ENCODE measurements at places on chromosomes 12 and 14.

DNA sequence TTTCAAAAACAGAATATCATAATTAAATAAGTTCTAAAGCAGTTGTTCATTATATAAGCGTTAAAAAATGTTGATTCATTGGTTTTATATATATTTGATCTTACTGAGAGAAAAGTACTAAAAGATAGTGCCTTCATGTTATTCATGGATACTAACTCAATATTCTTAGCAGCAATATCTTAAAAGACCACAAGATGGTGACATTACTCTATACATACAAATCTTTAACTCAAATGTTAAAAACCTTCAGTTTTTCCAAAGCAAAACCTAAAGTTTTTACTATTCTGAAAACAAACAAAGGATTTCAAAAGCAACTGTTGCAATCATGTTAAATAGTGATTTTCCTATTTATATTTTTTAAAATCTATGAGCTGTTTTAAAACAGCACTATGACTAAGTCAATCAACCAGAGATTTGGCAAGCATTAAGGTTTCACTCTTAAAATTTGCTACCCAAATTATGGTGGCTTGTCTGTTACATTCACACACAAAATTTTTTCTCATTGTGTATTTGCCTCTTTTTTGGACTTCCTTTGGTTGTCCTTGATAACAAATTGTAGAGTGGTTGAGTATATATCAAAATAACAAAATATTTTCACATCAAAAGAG is 50.1 kb upstream of the RERGL start:
- no peak for DNase-seq

- no peak for DNase-seq
Measured at GRCh38 chr14:84874436-84874835, 655.5 kb upstream of the FLRT2 start.

GRCh38 chr12:110091136-110091711 is 32.9 kb upstream of the IFT81 start:
- DNase-seq: no peak

- no peak for DNase-seq
Measured at GRCh38 chr12:120037851-120038250, 48.8 kb downstream of the BICDL1 start.

GRCh38 chr12:79557690-79558315 is 133.0 kb downstream of the PAWR start:
- DNase-seq: no peak

DNA sequence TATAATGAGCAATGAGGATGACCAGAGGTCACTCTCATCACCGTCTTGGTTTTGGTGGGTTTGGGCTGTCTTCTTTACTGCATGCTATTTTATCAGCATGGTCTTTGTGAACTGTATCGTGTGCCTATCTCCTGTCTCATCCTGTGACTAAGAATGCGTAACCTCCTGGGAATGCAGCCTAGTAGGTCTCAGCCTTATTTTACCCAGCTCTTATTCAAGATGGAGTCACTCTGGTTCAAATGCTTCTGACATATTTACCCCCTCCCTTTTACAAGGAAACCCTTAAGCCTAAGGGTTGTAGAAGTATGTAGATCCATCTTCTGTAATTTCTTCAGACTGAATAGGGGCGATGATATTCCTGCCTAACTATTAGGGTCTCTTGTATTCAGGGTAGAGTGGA is 8.4 kb downstream of the IFI27L1 start:
- no peak for DNase-seq

- no peak for DNase-seq
Measured at GRCh38 chr12:98814254-98814653, 169.2 kb downstream of the APAF1 start.

GRCh38 chr14:65042731-65043372 is 56.2 kb downstream of the FNTB start:
- no peak for DNase-seq

GRCh38 chr14:24388474-24389179 is 10.2 kb upstream of the NYNRIN start:
- no peak for DNase-seq

DNA sequence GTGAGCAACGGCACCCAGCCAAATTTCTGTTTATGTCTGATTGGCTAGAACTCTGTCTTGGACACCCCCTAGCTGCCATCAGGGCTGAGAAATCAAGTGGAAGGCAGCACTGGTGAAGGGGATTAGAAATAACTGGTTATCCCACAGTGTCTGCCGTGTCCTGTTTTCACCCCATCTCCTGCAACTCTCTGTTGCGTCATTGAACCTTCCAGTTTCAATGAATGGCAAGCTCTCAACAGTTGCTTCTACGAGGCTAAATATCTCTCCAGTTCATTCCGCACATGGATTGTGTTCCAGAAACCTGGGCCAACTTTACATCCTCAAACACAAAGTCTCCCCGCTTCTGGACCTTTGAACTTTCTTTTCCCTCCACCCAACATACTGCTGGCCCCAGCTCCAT is 173.7 kb downstream of the RBM19 start:
- no peak for DNase-seq

- no peak for DNase-seq
Measured at GRCh38 chr12:53208877-53209463, 1.9 kb upstream of the ITGB7 start.

GRCh38 chr12:71664411-71665089 is 449 bp downstream of the THAP2 start:
- DNase-seq: no peak

DNA sequence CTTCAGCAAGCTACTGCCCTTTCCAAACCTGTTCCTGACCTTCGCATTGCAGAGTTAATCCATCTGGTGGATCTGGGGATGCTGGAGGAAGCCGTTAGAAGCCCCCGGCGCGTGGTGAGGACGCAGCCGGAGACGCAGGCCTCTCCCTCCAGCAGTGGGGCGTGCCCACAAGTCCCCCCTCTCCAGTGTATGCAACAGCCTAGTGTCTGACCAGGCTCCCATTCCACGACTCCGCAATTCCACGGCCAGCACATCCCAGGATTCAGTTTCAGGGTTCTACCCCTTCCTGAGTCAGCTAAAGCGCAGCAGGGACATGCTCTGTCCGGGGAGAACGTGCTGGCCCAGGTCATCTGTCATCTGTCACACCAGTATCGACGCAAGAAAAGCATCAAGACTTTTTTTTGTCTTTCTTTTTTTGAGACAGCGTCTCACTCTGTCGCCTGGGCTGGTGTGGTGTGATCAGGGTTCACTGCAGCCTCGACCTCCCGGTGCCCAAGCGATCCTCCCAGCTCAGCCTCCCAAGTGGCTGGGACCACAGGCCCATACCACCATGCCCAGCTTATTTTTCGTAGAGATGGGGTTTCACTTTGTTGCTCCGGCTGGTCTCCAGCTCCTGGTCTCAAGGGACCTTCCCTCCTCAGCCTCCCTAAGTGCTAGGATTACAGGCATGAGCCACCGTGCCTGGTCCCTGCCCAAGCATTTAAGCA is 8.0 kb upstream of the DYNC1H1 start:
- DNase-seq: no peak

DNA sequence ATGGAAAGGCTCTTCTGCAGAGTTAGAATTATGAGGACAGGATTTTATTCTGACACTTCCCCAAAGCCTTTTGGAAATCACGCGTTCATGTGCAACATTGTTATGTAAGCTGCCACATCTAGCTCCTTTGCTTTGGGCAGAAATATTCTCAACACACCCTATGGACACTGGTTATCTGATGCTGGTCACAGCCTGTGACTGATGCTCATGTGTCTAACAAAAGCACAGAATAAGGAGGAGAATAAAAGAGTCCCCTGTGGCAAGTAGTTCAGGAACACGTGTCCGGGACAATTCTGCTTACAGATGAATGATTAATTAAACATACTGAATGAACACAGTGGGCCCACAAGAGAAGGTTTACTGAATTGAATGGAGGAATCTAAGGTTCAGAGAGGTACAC is 22.1 kb downstream of the FOXN3 start:
- no peak for DNase-seq

- no peak for DNase-seq
Measured at GRCh38 chr14:92287987-92288386, 35.0 kb upstream of the SLC24A4 start.

DNA sequence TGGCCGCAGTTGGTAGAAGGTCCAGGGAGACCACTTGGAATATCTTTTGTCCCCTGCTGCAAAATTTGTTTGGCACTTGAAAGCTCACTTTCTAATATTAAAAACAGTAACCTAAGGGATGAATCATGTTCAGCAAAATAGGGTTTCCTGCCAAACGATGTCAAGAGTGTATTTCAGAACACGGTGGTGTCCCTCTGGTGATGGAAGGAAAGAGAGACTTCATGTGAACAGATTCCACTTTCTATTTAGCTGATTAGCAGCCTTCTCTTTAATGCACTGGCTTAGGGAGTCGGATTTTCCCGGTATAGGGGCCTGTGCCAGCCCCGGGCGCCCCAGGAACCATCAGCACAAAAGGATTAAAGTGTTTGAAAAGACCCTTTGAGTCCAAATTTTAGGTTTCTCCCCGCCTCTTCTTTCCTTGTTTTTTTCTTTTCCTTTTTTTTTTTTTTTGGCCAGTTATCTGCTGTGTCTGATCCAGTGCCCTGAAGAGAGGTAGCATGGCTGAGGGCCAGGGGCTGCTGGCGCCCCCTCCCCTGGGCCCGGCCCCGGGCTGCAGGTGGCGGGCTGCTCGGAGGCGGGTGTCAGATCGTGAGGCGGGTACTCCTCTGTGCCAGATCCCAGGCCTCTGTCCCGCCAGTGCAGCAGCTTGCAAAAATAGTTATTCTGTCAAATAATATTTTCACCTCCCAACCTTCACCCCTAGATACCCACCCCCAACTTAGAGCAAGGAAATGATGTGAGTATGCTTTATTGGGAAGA is 88.3 kb downstream of the TESC start:
- no peak for DNase-seq

DNA sequence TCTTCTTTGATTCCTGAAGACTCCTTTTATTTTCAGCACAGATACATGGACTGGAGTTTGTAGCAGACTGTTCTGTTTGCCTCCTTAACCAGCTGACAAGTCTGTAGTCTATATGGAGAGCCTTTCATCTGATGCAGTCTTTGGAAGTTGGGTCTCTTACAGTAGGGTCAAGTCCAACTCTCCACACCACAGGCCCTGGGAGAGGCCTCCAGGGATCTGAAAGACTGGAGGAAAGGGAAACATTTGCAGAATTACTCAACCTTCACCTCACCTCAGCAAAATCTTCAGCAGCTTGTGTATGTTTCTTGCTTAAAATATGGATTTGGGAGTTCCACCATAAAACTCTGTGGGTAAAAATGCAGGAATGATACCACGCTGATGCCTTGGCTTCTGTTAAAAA is 188.4 kb downstream of the MSRB3 start:
- no peak for DNase-seq

DNA sequence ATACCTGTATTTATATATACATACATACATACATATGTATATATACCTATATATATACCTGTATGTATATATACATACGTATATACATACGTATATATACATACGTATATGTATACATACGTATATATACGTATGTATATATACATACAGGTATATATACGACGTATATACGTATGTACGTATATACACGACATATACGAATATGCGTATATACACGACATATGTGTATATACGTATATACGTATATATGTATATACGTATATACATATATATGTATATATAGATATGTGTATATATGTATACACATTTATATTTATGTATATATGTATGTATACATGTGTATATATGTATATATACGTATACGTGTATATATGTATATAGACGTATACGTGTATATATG is 92.7 kb upstream of the ABCD2 start:
- no peak for DNase-seq

GRCh38 chr12:1171657-1172408 is 180.8 kb downstream of the ERC1 start:
- DNase-seq: no peak

DNA sequence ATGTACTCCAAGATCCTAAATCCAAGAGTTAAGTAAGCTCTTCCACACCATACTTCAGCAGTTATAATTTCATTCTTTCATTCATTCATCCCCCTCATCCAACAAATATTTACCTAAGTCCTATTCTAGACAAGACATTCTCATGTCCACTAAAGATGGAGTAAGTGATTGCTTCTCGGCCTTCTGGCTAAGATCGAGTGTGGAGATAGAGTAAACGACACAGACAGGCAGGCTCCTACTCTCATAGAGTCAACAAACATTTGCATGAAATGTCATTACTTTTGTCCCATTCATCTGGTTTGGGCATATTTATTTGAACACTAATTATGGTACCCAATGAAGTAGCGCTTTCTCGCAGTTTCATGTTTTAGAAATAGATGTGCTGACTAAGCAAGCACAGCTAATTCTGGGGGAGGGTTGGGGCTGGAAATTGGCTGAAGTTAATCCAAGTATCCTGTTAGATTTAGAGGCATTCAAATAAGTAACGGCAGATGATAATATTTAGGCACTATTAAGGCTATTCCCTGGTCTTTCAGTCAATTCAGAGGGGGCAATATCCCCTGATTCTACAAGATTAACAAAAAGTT is 176.5 kb downstream of the CEP128 start:
- no peak for DNase-seq

- no peak for DNase-seq
Measured at GRCh38 chr12:98151105-98151590, 364.2 kb upstream of the TMPO start.

- no peak for DNase-seq
Measured at GRCh38 chr12:63869656-63870055, 25.2 kb downstream of the SRGAP1 start.

DNA sequence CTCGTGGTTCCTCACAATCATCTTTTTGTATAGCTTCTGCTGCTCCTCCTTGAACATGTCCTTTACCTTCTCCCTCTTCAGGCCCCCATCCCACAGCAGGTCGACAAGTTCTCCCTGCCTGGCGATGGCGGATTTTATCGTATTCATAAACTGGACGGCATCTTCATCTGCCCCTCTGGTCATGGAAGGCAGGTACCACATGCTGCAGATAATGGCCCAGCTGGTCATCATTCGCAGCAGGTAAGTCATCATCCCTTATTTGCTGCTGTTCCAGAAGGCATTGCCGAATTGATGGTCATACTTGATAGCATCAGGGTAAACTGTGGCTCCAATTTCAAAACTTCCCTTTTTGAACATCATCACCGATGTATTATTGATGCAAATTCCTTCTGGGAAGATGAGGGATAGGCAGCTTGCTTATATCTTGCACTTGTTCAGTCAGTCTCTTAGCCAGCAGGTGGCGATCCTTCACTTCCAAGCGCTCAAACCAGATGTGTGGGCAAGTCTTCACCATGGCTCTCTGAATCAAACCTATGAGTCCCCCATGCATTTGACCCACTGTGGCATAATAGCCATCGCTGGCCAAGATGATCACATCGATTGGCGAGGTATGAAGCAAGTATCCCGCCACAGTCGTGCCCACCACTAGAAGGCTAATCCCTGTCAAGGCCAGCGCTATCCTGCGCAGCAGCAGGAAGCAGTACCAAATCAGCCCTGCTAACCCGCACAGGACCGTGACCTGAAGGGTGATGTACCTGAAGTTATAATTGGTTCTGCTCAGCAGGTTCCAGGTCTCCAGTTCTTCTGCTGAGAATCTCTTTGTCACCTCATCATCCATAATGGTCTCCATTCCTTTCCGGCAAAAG is 381.5 kb upstream of the STXBP6 start:
- DNase-seq: no peak

DNA sequence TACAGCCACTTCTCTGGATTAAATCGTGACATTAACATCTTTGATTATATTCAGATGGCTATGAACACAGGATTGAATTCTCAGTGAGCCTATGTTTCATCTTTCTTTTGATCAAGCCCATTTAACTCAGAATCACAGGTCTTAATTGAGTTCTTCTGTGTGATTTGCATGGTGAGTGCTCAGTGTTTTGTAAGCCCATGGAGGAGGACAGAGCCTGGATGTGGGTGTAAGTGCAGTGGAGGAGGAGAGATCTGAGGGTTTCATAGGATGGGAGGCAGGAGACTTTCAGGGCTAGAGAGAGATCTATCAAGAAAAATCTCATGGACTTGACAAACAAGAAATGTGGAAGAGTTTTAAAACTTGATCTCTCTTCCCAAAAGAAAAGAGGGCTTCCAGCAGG is 5.3 kb upstream of the TESPA1 start:
- DNase-seq: no peak
